ENCODE measurements at places on chromosomes 2 and 18.

DNA sequence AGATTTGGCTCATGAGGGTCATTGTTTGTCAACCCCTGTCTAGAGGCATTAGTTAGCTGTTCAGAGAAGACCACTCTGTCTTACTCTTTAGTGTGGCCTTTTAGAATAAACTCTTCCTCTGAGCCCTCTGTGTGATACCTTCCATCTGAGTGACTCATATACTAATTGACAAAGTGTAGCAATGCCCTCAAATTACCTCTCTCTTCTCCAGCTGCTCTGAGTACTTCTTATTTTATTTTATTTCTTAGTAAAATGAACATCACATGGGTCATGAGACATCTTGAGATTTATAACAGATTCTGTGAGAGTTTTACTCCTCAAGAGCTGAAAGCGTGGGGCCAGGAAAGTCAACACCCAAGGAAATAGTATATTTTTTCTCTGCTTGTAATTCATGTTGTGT, 67.4 kb downstream of the KCTD18 start:
- DNase-seq, result no peak

GRCh38 chr2:769771-770170, 92.6 kb upstream of the TMEM18 start:
- DNase-seq, result no peak

- DNase-seq, result no peak
Measured at GRCh38 chr2:100826494-100826893, 6.6 kb downstream of the NPAS2 start.

GRCh38 chr18:44452346-44452745, 228.3 kb upstream of the SETBP1 start:
- no peak for DNase-seq

- DNase-seq, result no peak
Measured at GRCh38 chr2:46363535-46364170, 66.4 kb downstream of the EPAS1 start.

GRCh38 chr2:70855667-70856066, 20.1 kb upstream of the CD207 start:
- DNase-seq, result no peak

- peak; percentile 76 for DNase-seq
Measured at GRCh38 chr2:113370478-113371091, 66.9 kb upstream of the ZNG1B start.

GRCh38 chr18:75160364-75160763, 48.6 kb downstream of the PTGR3 start:
- no peak for DNase-seq

- DNase-seq, result no peak
Measured at GRCh38 chr2:123791684-123792083, 233.4 kb upstream of the CNTNAP5 start.

DNA sequence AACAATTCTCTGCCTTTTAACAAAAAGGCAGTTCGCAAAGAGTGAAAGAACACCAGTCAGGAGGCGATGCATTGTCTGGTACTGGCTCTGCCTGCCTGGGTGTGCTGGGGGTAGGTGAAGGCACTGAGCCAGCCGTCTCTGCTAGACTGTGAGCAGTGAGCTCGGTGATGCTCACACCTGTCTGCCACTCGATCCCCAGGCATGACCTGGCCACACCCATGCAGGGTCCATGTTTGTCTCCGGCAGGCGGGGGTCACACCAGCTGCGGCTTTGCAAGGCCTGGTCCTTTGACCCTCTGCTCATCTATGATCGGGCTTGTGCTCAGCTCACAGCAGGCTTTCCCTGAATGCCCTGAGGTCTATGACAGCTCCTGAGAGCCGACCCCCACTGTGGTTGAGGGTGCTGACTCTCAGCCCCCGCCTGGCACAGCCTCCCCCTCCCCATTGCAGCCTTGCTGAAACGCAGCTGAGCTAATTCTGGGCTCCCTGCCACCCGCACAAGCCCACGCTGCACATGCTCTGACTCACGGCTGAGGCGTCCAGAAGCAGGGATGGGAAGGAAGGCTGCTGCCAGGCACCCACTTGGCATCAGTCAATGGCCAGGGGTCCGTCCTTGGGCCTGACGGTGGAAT, 23.7 kb downstream of the CRACDL start:
- DNase-seq, result no peak

DNA sequence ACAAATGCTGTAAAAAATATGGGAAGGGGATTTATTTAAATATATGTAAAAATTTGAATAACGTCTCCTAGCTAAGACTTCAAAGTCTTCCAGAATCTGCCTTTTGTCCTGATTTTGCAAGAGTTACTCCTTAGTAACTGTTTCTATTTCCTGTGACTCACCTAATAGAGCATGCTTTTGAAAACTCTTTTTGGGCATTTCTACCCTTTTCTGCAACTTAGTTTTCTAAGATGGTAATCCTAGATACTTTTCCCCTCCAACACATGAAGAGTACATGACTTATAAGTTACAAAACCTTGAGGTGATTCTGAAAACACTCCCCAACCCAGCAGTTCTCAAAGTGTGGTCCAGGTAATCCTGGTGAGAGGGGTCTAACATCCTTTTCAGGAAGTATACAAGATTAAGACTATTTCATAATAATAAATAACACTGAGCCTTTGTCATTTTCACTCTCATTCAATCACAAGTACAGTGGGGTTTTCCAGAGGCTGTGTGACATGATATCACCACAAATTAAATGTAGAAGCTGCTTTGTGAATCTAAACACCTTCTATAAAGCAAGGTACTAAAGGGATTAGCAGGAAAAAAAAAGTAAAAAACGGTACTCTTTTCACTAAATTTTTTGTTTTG, 31.9 kb downstream of the PPP4R3B start:
- no peak for DNase-seq

DNA sequence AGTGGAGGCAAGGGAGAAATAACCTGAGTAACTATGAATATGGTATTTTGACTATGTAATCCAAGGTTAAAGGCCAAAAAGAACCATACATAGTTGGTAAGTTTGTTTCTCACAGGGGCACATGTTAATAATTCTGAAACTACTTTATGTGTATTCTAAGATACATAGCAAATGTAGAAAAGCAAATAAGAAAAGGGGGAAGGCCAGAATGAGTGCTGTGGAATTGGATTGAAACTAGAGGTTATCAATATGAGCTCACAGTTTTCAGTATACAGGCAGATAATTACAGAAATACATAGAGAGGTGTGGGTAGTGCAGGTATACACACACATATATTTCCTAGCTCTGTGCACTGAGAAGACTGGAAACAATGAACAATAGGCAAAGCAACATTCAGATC, 13.7 kb downstream of the INO80C start:
- DNase-seq, result no peak

DNA sequence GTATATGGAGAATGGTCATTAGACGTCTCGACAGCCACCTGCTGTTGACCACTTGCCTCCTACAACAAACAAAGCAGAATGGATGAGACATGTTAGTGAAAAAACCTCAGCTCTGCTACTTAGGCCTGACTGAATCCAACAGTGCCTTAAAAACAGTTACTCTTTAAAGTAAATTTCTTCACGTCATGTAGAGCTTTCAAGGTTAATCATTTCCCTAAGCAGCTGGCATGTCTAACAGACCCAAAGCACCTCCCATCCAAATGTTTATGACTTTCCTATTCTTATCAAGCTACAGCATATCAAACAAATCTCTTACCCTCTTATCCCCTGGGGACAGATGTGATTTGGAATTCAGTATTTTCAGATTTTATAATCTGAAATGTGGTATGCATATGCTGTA, 75.6 kb upstream of the ITGB6 start:
- no peak for DNase-seq

DNA sequence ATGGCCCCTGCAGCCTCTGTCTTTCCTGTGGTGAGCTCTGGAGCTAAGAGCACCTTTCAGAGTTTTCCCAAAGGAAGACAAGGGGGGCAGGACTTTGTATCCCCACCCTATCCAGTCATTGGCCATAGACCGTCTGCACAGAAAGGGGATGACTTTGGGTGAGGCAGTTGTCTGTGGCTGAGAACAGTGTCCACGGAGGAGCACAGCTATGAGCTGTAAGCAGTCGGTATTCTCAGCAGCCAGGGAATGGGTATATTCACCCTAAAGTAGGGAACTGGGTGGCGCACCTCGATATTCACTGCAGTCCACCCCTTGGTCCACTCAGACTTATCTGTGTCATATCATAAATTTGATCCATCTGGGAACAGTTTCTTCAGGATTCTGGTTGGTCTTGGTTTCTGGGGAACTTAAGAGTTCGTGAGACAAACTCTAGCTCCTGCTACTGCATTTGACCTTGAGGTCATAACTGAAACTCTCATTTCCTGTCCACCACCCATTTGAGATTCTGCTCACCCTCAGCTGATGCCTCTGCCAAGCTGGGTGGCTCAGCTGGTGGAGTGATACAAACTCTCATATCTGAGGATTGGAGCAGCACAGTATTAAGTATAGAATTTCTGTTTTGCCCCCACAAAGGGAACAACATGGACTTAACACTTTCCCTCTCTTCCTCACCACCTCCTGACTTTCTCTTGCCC, 45.2 kb upstream of the SCG2 start:
- no peak for DNase-seq

DNA sequence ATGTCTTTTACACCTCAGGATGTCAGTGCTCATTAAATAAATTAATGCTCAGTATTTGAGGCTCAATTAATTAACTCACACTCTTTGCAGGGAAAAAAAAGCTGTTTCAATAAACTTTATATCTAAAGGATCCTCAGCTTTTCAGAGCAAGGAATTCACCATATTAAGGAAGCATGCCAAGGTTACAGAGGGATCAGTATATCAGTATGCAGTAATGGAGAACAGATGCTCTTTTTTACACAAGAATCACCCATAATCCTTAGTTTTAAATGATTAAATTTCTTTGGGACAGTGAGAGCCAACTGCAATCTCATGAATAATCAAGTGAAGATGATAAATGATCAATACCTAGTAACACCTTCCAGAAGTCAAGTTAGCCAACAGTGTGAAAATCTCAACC, 14.9 kb upstream of the LCT start:
- no peak for DNase-seq

DNA sequence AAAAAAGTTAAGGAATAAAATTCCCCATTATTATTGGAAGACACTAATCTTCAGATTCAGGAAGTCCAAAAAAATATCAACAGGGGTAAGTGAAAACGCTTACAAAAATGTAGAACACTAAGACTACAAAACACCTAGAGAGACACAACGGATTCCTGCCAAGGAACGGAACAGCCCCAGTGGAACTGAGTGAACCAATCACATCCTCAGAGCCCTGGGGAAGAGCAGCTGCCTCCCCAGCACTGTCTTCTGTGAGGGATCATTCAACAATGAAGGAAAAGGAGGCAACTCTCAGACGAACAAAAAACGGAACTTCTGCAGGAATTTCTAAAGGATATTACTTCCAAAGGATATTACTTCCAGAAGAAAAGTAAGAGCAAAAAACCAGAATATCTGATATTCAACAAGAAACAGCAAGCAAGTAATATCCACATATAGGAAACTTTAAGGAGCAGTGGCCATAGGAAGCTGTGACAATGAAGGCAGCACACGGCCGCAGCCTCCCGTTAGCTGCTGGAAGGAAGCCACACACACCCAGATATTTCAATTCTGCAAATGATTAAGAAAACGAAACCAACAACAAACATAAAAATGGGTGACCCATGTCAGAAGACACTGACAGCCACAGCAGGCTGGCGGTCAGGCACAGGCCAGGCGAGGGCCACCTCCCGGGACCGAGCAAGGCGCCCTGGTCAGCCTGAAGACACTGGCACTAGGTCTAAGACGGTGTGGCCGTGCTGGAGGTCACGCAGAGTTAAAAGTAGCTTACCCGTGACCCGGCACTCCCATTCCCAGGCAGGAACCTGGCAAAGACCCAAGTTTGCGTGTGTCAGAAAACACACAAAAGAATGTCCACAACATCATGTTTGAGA, 81.8 kb downstream of the HDAC4 start:
- peak; percentile 66 for DNase-seq

DNA sequence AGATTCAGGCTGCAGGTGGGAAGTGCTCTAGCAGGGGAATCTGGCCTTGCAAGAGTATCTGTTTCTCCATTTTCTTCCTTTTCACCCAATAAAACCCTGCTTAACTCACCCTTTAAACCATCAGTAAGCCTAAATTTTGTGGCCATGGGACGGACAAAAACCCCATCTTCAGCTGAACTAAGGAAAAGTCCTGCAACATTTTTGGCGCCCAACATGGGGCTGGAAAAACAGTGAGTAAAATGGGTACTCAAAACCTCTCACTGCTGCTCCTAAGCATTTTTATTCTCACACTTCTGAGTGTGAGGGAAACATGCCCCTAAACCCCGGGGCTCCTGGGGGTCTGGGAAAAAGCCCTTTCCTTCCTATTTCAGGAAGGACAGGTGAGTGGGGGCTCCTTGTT, 414.3 kb downstream of the ZNF804A start:
- no peak for DNase-seq

- DNase-seq, result no peak
Measured at GRCh38 chr2:128715360-128715759, 396.7 kb upstream of the HS6ST1 start.

- no peak for DNase-seq
Measured at GRCh38 chr18:68436485-68436884, 278.4 kb downstream of the TMX3 start.

DNA sequence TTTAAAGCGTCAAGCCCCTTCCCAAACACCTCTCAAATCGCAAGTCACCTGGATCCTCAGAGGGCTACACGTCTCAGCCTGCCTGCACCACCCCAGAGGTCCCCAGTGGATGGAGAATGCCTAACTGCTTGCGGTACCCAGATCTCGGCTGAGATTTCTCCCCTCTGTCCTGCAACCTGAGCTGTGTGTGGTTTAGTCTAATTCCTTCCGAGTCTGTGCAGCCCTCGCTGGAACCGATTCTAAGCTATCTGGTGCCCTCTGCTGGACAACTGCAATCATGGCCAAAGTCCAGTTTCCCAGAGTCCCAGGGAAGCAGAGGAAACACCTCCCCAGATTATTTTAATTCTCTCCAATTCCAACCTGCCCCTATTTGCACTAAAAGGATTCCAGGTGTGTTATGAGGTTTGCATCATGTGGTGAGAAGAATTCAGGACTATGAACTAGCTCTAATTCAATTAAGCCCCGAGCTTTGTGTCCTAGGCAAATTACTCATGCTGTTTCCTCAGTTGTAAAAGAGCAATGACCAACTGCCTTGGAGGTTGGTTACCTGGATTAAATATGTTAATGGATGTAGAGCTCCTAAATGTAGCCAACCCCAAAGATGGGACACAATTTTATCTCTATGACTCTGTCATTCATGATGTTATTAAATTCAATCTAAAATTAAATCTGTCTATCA, 276.1 kb upstream of the NCKAP5 start:
- DNase-seq, result no peak

- DNase-seq, result no peak
Measured at GRCh38 chr2:38075507-38076151, at the start of gene CYP1B1. TSS of gene CYP1B1 (minus strand) at chr2:38076151. CDS start at chr2:38075388, 763 bp downstream.

- DNase-seq, result no peak
Measured at GRCh38 chr2:166117491-166117890, 10.3 kb downstream of the SCN1A start.

DNA sequence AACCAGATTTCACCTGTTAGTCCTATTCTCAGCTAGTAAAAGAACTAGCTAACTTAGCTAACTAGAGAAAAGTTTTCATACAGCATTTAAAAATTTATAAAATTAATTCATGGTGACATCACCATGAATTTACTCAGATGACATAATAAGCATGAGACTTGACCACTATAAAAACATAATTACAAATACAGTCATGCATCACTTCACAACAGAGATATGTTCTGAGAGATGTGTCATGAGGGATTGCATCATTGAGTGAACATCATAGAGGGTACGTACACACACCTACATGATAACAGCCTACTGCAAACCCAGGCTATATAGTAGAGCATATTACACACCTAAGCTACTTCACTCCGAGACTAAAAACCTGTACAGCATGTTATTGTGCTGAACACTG, 481.3 kb upstream of the CHAC2 start:
- DNase-seq, result no peak
